ENCODE measurements at places on chromosomes 7 and 10.

DNA sequence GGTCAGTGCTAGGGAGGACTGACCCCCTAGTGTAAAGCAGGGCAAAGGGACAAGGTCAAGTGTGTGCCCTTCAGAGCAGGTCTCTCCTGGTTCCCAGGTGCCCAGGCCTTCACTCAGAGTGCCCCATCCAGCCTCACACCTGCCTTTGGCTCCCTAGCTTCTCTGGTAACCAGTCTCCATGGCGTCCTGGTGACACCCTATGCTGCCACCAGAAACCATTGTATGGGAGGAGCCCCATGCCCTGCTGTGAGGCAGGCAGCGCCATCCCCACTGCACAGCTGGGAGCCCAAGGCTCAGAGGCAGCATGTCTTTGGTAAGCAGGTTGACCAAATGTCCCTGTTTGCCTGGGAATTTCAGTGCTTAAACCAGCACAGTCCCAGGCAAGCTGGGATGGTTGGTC lies 33.1 kb upstream of the HMX3 start:
- DNase-seq = no peak

DNA sequence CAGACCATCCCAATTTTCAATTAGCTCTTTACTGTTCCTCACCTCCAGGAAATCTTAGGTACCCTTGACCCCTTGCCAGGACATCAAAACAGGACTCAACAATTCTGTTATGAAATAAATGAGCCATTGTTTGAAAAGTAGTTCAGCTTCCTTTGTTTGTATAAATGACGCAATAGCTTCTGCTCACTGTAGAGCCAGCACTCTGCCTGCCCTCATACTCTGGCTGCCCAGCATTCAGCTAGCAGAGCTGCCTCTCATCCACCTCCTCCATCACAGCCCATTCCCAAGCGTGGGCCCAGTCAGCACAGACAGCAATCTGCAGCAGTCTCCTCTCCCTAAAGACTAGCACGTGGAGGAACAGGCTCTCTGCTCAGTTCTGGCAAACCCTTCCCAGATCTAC lies 478.6 kb downstream of the GRID1 start:
- no peak for DNase-seq

DNA sequence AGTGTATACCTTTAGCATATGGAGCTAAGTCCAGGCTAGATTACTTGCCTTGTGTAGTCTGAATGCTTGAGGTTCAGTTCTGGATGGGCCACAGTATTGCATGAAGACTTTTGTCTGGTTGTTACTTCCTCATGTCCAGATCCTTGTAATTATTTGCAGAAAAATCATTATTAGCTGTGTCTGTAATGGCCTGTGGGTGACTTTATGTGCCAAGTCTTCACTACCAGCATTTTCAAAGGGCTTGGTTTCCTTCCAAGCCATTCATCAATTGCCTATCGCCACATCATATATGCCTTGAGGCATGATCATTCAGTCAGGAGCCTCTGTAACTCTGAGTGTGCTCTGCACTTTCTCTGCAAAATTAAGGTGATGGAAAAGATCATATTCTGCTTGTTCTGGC lies 13.8 kb upstream of the HDAC9 start:
- DNase-seq = no peak

- no peak for DNase-seq
Measured at GRCh38 chr10:62170732-62171131, 97.9 kb downstream of the RTKN2 start.

- peak; percentile 44 for DNase-seq
Measured at GRCh38 chr7:119935418-119936025, 337.5 kb upstream of the KCND2 start.

- no peak for DNase-seq
Measured at GRCh38 chr7:80284855-80285254, 150.2 kb downstream of the GNAI1 start.

DNA sequence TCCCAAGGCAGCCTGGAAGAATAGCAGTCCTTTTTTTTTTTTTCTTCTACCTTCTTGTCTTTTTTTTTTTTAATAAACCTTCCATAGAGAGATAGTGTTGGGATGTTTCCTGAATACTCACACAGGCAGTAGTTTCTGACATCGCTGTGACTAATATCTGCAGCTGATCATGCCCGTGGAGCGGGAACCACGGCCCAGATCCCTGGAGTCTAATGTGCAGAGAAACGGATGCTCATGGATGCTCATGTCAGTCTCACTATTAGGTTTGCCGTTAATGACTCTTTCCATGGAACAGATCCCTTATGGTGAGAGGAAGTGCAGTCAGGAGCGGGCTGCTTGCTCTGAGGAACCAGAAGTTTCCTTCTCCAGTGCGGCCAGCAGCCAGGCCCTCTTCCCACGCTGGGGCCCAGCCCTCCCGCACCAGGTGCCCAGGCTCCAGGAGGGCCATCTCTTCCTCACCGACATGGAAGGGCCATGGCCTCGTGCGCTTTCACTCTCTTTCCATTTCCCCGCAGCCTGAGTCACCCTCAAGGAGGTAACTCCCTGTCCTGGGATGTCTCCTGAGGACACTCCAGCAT lies 132.5 kb downstream of the WDR37 start:
- no peak for DNase-seq

DNA sequence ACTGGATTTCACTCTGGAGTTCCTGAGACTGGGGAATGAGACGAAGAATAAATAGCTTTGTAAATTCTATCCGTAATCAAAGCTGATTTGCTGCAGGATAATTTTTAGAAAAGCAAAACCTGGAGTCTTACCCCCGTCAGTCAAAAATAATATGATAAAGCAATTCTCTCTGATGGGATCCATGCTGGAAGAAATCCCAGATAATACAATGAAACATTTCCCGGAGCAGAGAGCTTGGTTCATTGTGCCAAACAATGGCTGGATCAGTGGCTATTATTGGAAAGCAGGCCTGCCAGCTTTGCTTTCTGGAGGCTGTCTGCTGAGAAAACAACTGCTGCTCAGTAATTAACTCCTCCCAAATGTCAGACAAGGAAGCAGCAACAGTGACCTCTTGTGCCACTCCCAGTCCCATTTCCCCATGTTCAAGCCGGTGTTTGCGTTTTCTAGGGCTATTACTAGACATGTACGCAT lies 609.4 kb upstream of the PCDH15 start:
- peak; percentile 95 for DNase-seq

DNA sequence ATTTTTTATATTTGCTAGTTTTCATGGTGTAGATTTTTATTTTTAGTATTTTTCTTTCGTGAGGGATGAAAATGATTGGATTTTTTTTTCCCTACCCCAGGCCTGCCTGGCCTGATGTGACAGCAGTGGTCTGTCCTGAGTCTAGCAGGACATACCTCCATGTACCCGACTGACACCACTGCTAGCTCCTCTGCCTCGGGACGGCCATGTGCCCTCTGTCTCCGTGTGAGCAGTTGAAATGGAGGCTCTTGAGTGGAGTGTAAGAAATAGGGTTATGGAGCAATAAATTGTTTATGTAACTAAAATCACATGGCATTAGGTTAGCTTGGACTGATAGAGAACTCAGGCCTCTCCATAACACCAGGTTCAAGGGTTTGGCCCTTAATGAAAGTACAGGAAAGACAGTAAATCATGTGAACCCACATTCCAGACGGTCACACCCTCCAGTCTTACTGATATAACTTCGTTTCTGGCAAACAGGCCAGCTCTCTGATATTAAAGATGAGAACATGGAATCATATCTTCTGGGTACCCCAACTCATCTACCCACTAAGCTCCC lies 734.1 kb downstream of the KCNMA1 start:
- DNase-seq = no peak

GRCh38 chr7:44445986-44446671 lies 44.3 kb downstream of the NUDCD3 start:
- no peak for DNase-seq

- DNase-seq = no peak
Measured at GRCh38 chr10:114519756-114520293, 115.5 kb upstream of the AFAP1L2 start.

GRCh38 chr10:104045151-104046089 lies 40.3 kb downstream of the COL17A1 start:
- peak; percentile 7 for DNase-seq

GRCh38 chr7:99428972-99429566 lies 9.5 kb downstream of the PTCD1 start:
- DNase-seq = no peak
